ENCODE measurements at places on chromosomes 7 and 10.

DNA sequence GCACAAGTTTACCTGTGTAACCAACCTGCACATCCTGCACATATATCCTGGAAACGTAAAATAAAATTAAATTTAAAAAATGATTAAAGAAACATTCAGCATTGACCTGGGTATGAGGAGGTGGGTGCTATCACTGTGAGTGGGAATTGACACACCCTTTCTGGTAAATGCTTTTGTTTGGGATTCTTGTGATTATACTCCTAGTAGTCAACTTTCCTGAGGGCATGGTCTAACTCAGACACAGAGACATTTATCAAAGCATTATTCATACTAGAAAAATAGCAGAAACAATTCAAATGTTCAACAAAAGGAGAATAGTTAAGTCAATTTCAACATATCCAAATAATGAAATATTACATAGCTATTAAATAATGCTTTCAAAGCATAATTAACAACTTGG is 44.2 kb downstream of the CNNM2 start:
- no peak for DNase-seq

GRCh38 chr7:44750921-44751571 is 2.4 kb downstream of the ZMIZ2 start:
- no peak for DNase-seq

GRCh38 chr7:102222445-102222844 is 64.2 kb upstream of the SH2B2 start:
- DNase-seq = no peak

GRCh38 chr7:26166684-26167266 is 14.8 kb downstream of the NFE2L3 start:
- no peak for DNase-seq

DNA sequence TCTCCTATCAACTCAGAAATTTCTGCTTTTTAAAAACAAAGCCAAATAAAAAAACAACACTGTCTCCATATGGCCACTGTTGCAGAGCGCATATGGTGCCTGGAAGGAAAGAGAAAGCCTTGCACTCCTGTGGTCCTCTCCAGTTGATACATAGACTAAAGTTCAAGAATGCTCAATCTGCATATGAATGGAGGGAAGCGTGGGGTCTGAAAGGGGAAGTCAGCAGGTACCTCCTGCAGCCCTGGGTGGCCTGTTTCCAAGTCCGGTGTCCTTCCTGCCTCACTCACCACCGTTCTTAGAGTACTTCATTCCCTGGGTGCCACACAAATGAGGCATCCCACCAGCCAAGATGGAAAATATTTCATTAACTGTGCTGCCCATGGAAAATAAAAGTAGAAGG is 138.3 kb upstream of the PALS2 start:
- DNase-seq = no peak

DNA sequence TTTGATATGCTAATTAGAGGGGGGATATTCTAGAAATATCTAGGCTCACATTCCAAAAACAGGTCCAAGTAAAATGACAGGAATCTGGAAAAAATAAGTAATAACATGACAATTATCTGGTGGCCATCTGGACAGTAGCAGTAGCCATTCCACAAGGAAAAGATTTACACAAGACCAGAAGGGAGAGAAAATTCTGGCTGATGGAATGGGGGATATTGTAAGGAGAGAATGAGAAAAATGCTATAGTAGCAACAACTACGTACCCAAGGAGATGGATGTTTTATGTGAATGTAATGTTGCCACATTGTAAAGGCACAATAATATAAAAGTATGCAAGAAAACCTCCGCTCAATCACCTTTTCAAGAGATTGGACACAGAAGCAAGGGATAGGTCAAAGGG is 5.4 kb downstream of the MYOF start:
- no peak for DNase-seq

- DNase-seq = no peak
Observed at GRCh38 chr10:133033742-133034048, 54.0 kb upstream of the ADGRA1 start.

DNA sequence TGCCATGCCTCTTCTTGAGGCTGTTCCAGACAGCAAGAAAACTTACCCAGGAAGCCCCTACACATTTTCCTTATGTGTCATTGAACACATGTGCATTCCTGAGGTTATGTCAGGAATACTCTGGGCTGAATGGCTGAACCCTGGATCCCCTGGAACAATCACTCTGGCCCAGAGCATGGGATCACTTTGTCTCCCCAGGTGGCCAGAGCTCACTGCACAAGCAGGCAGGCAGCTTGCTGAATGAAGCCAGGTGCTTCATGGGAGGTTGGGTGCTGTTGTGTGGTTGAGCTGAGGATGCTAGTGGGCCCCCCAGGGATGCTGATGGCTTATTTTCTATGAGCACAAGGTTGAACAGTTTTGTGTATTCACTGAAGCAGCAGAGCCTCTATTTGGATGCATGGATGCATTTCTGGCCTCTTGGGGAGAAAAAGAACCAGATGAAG is 54.7 kb upstream of the NPTX2 start:
- no peak for DNase-seq

DNA sequence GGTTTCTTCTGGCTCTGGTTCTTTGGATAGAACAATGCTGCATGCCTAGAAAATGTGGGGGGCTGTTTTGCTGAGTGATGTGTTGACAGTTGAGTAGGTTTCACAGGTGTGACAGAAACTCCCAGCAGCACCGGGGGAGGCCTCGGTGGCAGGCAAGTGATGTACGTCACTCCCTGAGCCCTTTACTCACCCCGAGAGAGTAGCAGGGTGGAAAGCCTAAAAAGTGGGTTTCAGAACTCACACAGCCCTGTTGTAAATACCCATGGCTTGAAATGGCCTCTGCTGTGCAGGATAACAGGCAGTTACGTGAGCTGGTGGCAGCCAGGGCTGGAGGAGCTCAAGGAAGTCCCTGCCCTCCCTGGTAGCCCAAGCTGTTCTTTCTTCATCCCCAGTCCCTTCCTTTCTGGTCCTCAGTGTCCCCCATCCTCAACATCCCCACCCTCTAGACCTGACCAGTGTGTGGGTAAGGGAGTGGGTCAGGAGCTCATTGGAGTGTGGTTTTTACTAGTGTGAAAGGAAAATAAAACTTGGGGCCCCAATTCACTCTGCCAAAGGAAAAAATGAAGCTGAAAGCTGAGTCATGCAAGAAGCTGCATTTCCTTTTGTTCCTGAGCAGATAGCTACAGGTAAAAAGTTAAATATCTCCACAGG is 258.1 kb downstream of the STK31 start:
- no peak for DNase-seq

All from NCI-H2029 treated with DMSO at 0.1 percent for 48 hours (cell line).